Naive B cell (primary cell): ENCODE measurements at places on chromosomes 3 and 15. TPM values are rescaled to one million over a fixed set of nuclear protein-coding genes. Genes with fewer than 3 reads are reported as not detected.
A peak's percentile ranks its signal among the peaks of the same experiment; 100 is the strongest.

DNA sequence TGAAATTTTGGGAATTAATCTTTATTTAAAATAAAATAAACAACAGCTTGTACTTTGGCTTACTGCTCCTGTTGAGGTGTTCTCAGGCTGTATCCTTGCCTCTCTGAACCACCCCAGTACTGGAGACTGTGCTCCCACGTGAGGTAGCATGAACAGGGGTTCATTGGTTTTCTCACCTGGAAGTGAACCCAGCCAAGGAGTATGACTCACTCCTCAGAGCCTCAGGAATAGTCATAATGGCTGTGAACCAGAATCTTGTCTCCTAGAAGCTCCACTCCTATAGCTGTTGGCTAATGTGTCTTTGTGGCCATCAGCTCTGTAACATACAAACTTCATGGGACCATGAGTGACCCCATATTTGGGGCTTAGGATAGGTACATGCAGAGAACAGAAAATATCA, 122.5 kb upstream of the ST8SIA2 start:
- no peak overlapping the region for H3K27ac ChIP-seq
- no peaks in the 10 kb centered on the region for H3K4me1 ChIP-seq
- no peak overlapping the region for H3K4me3 ChIP-seq
- DNase-seq: no peak
- no peaks in the 10 kb centered on the region for H3K36me3 ChIP-seq

DNA sequence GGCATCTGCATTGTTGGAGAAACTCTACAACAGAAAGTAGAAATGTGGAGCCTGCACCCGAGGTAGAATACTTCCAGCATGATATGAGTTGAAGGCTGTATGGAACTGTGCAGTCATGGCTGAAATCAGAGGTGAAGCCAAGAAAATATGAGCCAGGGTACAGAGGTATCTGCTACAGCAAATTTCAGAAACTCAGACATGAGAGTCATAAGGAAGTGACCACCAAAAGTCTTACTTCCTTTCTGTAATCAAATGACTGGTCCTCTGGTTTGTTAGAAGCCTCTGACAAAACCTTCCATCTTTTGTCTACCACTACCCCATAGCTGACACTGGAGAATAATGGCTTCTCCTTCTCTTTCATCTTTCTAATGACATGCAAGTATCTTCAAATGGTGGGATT, 159.4 kb downstream of the TMEM108 start:
- H3K27ac ChIP-seq: no peak overlapping the region
- no peaks in the 10 kb centered on the region for H3K4me1 ChIP-seq
- H3K4me3 ChIP-seq: no peak overlapping the region
- no peaks in the 10 kb centered on the region for H3K36me3 ChIP-seq

DNA sequence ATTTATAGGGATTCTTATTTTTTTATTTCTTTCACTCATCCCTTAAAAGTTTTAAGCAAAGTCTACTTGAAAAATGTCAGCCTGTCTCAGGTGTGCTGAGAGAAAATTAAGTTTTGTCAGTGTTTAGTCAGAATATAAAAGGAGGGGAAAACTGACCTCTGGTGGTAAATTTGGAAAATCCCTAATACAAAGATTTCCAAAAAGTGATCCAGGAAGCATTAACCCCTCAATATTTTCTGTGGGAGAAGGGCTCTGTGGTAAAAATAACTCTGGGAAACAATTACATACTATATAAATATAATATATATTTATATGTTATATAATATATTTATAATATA, 41.0 kb upstream of the FRMD4B start:
- no peak overlapping the region for H3K4me3 ChIP-seq
- no peak for DNase-seq
- no peaks in the 10 kb centered on the region for H3K4me1 ChIP-seq
- H3K27me3 ChIP-seq: no peaks in the 10 kb centered on the region
- H3K36me3 ChIP-seq: no peaks in the 10 kb centered on the region

- no peak overlapping the region for H3K4me3 ChIP-seq
- H3K27me3 ChIP-seq: no peaks in the 10 kb centered on the region
- no peak for DNase-seq
- no peaks in the 10 kb centered on the region for H3K36me3 ChIP-seq
Observed at GRCh38 chr3:188533612-188534357, 379.8 kb downstream of the LPP start.

GRCh38 chr15:28123408-28124023, 24.4 kb upstream of the OCA2 start:
- peaks cover 15% of the 10 kb centered on the region for H3K36me3 ChIP-seq
- peaks cover 13% of the 10 kb centered on the region for H3K4me1 ChIP-seq
- H3K27ac ChIP-seq: no peak overlapping the region
- H3K4me3 ChIP-seq: no peak overlapping the region

DNA sequence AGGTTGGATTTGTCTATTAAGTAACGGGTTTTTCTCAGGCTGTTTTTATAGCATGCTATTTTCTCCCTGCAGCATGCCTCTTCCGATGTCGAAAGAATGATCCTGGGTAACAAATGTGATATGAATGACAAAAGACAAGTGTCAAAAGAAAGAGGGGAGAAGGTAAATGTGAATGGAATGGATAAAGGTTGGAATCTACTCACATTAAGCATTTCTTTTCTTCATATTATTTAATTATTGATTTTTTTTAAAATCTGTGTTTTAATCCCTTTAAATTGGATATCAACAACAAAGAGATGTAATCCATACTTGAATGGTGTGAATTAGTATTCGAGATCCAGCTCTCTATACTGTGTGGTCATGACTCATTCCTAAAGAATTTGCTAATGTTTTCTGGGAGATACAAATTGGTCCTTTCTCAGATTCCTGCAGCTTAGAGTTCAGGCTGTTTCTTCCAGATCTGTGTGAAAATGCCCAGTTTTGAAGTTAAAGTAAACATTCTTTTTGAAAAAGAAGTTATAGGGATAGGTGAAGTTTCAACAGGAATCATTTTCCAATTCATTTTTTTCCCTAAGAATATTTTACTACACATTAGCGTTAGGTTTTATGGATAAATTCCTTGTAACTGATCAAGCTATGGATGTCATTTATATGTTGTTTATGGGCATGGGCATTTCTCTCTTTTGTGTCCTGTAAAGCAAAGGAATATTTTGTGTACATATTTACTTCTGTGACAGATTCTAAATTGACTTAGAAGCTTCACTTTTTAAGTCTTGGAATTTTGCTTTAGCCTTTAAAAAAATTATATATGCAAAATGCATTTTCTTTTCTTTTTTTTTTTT, 20.8 kb upstream of the APH1B start:
- H3K27ac ChIP-seq: peak overlapping the region; percentile 1
- H3K36me3 ChIP-seq: peaks cover 7% of the 10 kb centered on the region
- H3K27me3 ChIP-seq: no peaks in the 10 kb centered on the region
- H3K4me1 ChIP-seq: no peaks in the 10 kb centered on the region

DNA sequence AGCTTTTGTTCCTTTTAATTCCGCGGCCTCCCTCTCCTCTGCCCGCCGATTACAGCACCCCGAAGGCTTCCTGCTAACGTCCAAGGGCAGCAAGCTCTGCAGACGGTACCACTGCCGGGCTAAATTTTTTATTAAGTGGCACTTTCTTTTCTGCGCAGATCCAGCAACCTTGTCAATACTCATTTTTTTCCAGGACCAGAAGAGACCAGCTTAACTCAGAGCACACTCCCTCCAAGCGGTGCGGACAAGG, 542 bp upstream of the MEIS2 start:
- peak overlapping the region; percentile 95 for H3K4me3 ChIP-seq
- peaks cover 52% of the 10 kb centered on the region for H3K4me1 ChIP-seq
- no peak overlapping the region for H3K27ac ChIP-seq
- peak; percentile 4 for DNase-seq
- H3K36me3 ChIP-seq: peaks cover 12% of the 10 kb centered on the region

DNA sequence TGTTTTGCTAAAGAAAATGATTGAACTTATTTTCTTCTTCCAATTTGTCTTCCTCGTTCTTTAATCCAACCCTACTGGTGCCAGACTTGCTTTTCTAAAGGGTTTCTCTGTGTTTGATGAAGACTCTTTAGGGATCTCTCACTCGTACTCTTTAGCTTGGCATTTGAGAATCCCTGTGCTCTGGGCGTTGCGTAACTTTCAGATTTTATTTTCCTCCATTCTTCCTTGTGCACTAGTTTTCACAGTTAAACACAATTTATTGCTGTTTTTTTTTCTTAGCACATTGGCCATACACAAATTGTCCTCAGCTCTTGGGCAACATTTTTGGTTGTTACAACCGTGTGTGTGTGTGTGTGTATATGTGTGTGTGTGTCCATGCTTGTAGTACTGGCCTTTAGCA, 95.8 kb upstream of the ADAMTSL3 start:
- DNase-seq: no peak
- peaks cover 20% of the 10 kb centered on the region for H3K27me3 ChIP-seq
- no peaks in the 10 kb centered on the region for H3K36me3 ChIP-seq
- H3K4me3 ChIP-seq: no peak overlapping the region
- H3K4me1 ChIP-seq: peaks cover 3% of the 10 kb centered on the region
- H3K27ac ChIP-seq: no peak overlapping the region

GRCh38 chr3:43346978-43347749, 60.8 kb downstream of the SNRK start:
- no peak for DNase-seq
- H3K4me1 ChIP-seq: no peaks in the 10 kb centered on the region
- H3K4me3 ChIP-seq: no peak overlapping the region
- peaks cover 40% of the 10 kb centered on the region for H3K36me3 ChIP-seq
- peak overlapping the region; percentile 24 for H3K27ac ChIP-seq

DNA sequence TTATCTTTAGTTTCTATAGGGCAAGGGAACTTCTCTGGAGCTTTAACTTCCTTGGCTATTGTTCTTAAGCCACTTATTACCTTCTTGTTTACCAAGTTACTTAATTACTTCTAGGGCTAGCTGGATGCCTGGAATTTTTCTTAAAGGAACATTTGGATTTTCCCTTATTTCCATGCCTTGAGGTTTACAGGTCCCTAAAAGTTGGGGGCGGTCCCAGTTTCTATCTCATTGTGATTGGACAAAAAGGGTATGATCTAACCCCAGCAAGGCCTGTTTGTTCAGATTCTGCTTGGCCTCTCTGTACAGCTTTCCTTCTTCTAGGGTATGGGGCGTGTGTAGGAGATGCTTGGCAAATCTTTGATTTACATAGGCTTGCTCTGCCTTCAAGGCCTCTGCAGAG, 17.4 kb downstream of the PDHB start:
- H3K4me3 ChIP-seq: no peak overlapping the region
- peaks cover 22% of the 10 kb centered on the region for H3K36me3 ChIP-seq
- no peak for DNase-seq
- H3K27ac ChIP-seq: peak overlapping the region; percentile 78
- no peaks in the 10 kb centered on the region for H3K27me3 ChIP-seq

DNA sequence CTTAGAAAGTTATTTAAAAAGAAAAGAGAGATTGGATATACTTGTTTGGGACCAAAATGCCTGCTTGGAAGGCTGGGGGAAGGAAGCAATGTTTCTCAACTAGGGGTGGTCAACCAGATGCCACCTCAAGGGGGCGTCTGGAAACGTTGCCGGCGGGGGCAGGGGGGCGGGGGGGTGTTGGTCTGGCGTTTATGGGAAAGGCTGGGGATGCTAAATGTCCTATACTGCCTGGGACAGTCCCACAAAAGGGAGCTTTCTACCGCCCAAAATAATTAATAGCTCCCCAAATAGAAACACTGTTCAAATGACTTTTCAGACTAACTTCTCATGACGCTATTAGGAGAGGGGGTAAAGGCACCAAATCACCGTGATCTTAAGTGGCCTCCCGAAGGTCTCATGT, 2.2 kb downstream of the POLG start:
- no peak for DNase-seq
- H3K27ac ChIP-seq: peak overlapping the region; percentile 87
- peaks cover 7% of the 10 kb centered on the region for H3K36me3 ChIP-seq
- H3K27me3 ChIP-seq: peaks cover 5% of the 10 kb centered on the region
- H3K4me3 ChIP-seq: peak overlapping the region; percentile 62
- H3K4me1 ChIP-seq: peaks cover 35% of the 10 kb centered on the region

DNA sequence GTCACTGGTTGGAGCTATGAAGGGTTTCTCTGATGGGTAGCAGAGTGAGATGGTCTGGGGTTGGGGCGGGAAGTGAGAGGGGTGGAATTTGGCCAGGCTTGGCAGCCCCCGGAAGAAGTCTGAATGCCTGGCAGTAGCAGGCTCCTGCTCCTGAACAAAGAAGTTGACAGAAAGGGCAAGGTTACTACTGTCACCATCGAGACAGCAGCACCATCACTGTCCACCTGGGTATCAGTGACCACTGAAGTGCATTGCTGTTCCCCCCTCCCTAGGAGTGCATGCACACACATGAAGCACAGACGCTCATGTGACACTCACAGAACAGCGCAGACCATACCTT, 42.9 kb downstream of the COLQ start:
- no peak overlapping the region for H3K27ac ChIP-seq
- no peak for DNase-seq
- no peaks in the 10 kb centered on the region for H3K4me1 ChIP-seq
- no peaks in the 10 kb centered on the region for H3K36me3 ChIP-seq
- H3K27me3 ChIP-seq: no peaks in the 10 kb centered on the region
- H3K4me3 ChIP-seq: no peak overlapping the region

- H3K4me3 ChIP-seq: no peak overlapping the region
- no peak for DNase-seq
- H3K27ac ChIP-seq: no peak overlapping the region
Observed at GRCh38 chr3:193845144-193845543, 252.1 kb downstream of the OPA1 start.

DNA sequence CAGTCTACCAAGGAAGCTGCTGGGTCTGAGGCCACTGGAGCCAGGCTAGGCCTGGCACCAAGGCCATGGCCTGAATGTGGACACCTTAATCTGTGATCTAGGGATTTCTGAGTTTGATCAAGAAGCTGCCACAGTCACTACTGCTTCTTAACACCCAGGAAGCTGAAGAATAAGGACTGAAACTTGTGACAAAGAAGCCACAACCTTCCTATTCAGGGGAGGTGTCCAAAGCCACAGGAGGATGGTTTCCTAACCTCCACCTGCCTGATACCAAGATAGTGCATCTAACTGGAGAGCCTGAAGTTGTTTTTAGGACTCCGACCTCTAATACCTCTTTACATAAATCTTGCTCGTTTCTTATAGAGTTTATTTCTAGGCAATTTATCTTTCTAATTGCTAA, 5.5 kb upstream of the ANO10 start:
- H3K4me1 ChIP-seq: peaks cover 7% of the 10 kb centered on the region
- H3K4me3 ChIP-seq: no peak overlapping the region
- no peak overlapping the region for H3K27ac ChIP-seq
- H3K36me3 ChIP-seq: peaks cover 6% of the 10 kb centered on the region
- peaks cover 22% of the 10 kb centered on the region for H3K27me3 ChIP-seq
- no peak for DNase-seq

GRCh38 chr3:125132815-125133214, 77.0 kb upstream of the HEG1 start:
- no peaks in the 10 kb centered on the region for H3K27me3 ChIP-seq
- H3K4me1 ChIP-seq: peaks cover 18% of the 10 kb centered on the region
- H3K4me3 ChIP-seq: peak overlapping the region; percentile 66
- peak overlapping the region; percentile 40 for H3K27ac ChIP-seq
- no peak for DNase-seq

GRCh38 chr15:76140074-76140464, 80.3 kb downstream of the TMEM266 start:
- no peak overlapping the region for H3K4me3 ChIP-seq
- DNase-seq: no peak
- peaks cover 34% of the 10 kb centered on the region for H3K27me3 ChIP-seq
- no peak overlapping the region for H3K27ac ChIP-seq

GRCh38 chr3:10389995-10390394, 69.1 kb upstream of the SEC13 start:
- peak overlapping the region; percentile 84 for H3K4me3 ChIP-seq
- DNase-seq: peak; percentile 76
- peaks cover 62% of the 10 kb centered on the region for H3K4me1 ChIP-seq
- peak overlapping the region; percentile 97 for H3K27ac ChIP-seq
- H3K36me3 ChIP-seq: peaks cover 32% of the 10 kb centered on the region
- no peaks in the 10 kb centered on the region for H3K27me3 ChIP-seq

Gene SNTN
- not detected for polyA plus RNA-seq

Gene FGF12
- not detected for polyA plus RNA-seq

Gene TRPM1
- 0.08 TPM for polyA plus RNA-seq

Gene CASR
- polyA plus RNA-seq: not detected

Gene CADM2
- not detected for polyA plus RNA-seq

Gene SERPINI1
- 51.5 TPM for polyA plus RNA-seq
